Chondrocyte (in vitro differentiated cells): ENCODE measurements at places on chromosomes 7 and 10. TPM values are rescaled to one million over a fixed set of nuclear protein-coding genes. Genes with fewer than 3 reads are reported as not detected.

The C10orf53 gene
- not detected in 3 replicates for total RNA-seq

The PDK4 gene
- total RNA-seq, result 1.9 to 8.6 TPM (median 7.3 TPM) in 3 replicates

The GOLGA7B gene
- 0.12 to 0.27 TPM (median 0.13 TPM) in 3 replicates for total RNA-seq

The MTERF1 gene
- total RNA-seq, result 7.7 to 11.7 TPM (median 8.0 TPM) in 3 replicates

The TES gene
- 157 to 261 TPM (median 247 TPM) in 3 replicates for total RNA-seq

The SLC18A3 gene
- not detected in 3 replicates for total RNA-seq

The TUBAL3 gene
- not detected in 3 replicates for total RNA-seq

The CCDC136 gene
- 7.6 to 8.8 TPM (median 8.5 TPM) in 3 replicates for total RNA-seq

The NPY4R gene
- 0.30 to 0.53 TPM in 2 of 3 replicates, not detected in the other for total RNA-seq

The ANKRD2 gene
- 0.46 to 0.60 TPM (median 0.54 TPM) in 3 replicates for total RNA-seq

The CPEB3 gene
- total RNA-seq, result 1.1 to 1.7 TPM (median 1.2 TPM) in 3 replicates

The NUP205 gene
- 27.0 to 42.1 TPM (median 27.5 TPM) in 3 replicates for total RNA-seq

The MACC1 gene
- not detected in 3 replicates for total RNA-seq

The CAV1 gene
- 230 to 297 TPM (median 296 TPM) in 3 replicates for total RNA-seq

The SLC13A1 gene
- total RNA-seq, result not detected in 3 replicates

The METTL27 gene
- 0.51 to 1.7 TPM (median 0.99 TPM) in 3 replicates for total RNA-seq

The IPMK gene
- total RNA-seq, result 2.9 to 3.3 TPM (median 3.0 TPM) in 3 replicates

The LIPN gene
- not detected in 3 replicates for total RNA-seq

The RSPH10B2 gene
- 0.27 to 0.63 TPM in 2 of 3 replicates, not detected in the other for total RNA-seq

The NACAD gene
- 12.4 to 21.9 TPM (median 19.0 TPM) in 3 replicates for total RNA-seq

The SPDYE5 gene
- total RNA-seq, result not detected in 3 replicates

The HABP2 gene
- total RNA-seq, result not detected in 3 replicates

The SKIDA1 gene
- total RNA-seq, result 1.9 to 3.7 TPM (median 2.0 TPM) in 3 replicates

GRCh38 chr10:126129026-126129425 is 232.7 kb downstream of the FANK1 start:
- no peak for DNase-seq

- no peak for DNase-seq
Measured at GRCh38 chr10:113991091-113991860, 52.4 kb upstream of the ADRB1 start.

- DNase-seq, result no peak
Measured at GRCh38 chr7:141348728-141349127, 202.5 kb upstream of the AGK start.

- DNase-seq, result no peak
Measured at GRCh38 chr7:80347173-80347572, 164.7 kb downstream of the GNAT3 start.

GRCh38 chr7:25282194-25282593 is 53.9 kb upstream of the NPVF start:
- no peak for DNase-seq

- DNase-seq, result no peak
Measured at GRCh38 chr10:71021402-71021801, 133.0 kb upstream of the PCBD1 start.

DNA sequence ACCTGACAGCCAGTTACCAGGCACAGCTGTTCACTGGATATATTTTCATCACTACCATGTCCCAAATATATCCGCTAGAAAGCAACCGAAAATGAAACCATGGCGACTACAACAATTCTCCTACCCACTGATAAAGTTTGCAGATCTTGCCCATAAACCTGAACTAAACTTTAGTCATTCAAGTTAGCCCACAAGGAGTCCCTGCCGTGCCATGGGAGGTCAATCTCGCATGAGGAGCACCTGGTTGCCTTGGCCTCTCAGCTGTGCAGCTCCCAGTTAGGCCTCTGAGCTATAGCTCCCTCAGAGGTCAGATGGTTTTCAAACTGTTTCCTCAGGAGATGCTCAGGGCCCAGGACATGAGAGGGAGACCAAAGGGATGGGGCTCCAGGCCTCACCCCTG is 211.1 kb upstream of the RNF32 start:
- DNase-seq, result no peak

GRCh38 chr10:102396730-102397151 is 1.2 kb downstream of the NFKB2 start:
- DNase-seq, result no peak

DNA sequence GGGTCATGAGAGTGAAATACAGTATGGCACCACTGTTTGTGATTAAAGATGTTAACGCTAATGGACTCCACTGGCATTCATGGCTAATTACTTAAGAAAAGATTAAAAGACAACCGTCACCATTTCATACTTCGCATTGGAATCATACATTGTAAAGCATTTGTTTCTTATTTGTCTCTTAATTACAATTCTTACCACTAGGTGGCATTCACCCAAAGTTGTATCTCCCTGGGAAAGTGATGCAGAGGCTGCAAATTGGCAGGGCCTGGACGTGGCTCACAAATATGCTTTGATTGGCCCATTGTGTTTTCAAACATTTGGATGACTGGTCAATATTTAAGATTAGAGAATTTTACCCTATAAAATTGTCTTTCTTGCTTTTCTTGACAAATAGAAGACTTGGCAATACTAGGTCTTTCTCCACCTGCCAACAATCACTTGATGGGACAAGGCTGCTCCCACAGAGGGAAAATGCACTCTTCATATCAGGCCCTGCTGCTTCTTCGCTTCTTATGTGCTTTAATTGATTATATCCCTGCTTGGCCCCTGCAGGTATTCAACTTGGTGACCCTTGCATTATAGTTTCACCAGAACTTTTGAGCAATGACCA is 72.1 kb upstream of the STARD3NL start:
- DNase-seq, result no peak

GRCh38 chr10:129958629-129959543 is 5.2 kb downstream of the EBF3 start:
- DNase-seq, result no peak

DNA sequence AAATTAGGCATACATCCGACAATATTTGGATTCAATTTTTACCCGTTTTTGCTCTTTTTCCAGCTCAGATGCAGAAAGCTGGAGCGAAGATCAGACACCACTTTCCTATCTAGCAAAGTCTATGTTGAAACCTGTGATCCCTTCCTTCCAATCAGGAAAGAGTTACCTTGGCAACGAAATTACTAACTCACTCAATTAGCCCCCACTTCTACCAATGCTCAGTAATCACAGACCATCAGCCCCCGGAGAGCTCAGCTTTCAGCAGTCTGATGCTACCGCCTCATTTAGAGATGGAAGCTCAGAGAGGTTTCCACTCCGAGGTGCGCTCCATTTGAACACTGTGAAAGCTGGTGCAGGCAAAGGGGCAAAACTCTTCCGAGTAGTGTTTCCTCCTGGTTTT is 6.7 kb downstream of the FRAT1 start:
- DNase-seq, result no peak

GRCh38 chr10:51100221-51100620 is 25.9 kb downstream of the PRKG1 start:
- DNase-seq, result no peak

DNA sequence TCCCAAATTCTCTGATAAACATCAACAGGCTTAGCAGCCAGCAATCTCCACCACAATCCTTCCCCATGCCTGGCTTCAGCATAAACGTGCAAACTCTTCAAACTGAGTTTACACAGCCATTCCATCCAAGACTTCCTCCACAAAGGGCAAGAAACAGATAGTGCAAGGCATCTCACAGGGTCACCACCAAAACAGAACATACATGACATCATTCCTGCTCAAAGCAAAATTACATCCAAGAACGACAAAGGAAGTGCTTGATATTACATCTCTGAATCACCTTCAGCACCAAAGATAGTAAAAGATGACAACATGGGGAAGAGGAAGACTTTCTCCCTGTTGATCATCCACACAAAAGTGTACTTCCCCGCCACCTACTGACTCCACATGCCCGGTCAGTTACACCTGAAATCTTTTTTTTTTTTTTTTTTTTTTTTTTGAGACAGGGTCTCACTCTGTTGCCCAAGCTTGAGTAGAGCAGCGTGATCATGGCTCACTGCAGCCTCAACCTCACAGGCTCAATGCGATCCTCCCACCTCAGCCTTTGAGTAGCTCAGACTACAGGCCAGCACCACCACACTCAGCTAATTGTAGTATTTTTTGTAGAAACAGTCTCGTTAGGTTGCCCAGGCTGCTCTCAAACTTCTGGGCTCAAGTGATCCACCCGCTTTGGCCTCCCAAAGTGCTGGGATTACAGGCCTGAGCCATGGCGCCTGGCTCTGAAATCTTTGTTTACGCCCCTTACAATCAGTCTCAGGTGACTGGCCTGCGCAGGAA is 127.5 kb downstream of the PARD3 start:
- no peak for DNase-seq

DNA sequence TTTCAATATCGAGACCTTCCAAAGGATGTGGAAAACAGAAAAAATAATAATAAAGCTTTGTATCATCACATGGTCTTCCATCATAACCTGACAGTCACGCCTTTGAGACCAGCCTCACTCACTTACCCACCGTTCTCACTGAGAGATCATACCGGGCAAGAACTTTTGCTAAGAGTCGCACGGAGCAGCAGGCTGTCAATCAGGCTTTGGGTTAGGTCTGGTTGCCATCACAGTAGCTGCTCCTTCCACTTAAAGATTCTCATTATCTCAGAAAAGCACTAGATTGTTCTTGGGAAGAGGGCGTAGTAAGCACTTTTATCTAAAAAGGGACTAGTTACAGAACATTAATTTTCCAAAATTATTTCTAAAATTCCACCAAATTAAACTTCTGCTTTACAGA is 2.0 kb downstream of the RELN start:
- no peak for DNase-seq

DNA sequence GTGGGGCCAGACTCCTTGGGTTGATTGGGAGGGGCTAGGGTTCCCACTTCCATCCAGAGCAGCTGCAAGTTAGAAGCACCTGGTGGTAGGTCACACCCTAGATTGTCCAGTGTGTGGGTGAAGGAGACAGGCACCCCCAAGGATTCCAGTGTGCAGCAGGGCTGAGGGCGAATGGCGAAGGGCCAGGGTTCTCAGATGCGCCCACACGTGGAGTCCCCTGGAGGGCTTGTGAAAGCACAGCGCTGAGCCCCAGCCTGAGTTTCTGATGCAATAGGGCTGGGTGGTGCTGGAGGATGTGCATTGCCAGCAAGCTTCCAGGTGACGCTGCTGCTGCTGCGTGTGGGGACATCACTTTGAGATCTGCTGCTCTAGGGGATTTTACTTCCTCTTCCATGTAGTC is 25.4 kb downstream of the TBATA start:
- DNase-seq, result peak; percentile 59

GRCh38 chr7:44051611-44052220 is 7.2 kb downstream of the DBNL start:
- DNase-seq, result peak; percentile 24

DNA sequence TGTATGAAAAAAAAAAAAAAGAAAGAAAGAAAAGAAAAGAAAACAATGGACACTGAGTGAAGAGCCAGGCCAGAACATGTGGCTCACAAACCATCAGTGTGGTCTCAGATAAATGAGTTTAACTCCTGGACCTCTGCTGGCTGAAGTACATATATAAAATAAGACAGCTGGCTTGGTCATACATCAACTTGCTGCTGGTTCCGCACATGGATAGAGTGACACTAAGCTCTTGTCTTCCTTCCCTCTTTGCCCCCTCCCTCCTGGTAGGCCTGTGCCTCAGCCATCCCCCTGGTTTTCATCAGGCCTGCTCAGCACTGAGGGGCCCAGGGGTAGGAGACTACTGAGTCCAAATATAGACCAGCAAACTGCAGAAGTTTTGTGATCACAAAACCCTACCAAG is 58.1 kb upstream of the DGKI start:
- no peak for DNase-seq

GRCh38 chr7:82472966-82473365 is 29.4 kb upstream of the CACNA2D1 start:
- DNase-seq, result no peak

DNA sequence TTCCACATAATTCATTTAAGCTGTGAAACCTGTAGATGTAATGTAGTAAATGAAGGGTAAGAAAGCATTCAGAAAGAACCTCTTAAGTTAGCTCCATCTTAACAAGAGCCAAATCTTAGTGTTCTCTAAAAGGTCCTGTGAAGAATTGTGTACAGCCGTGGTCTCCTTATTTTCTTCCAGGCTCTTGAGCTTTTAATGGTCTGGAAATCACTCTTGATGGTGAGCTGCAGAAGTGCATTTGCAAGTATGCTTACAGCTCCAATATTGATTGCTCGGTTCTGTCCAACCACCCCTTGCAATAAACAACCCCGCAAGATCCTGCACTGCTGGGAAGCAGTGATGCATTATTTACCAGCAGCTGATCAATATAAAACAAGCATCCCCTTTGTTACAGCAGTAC is 690.8 kb upstream of the FZD8 start:
- DNase-seq, result no peak

- no peak for DNase-seq
Measured at GRCh38 chr10:59817773-59818172, 64.5 kb upstream of the MRLN start.

- DNase-seq, result no peak
Measured at GRCh38 chr7:91941450-91941849, 788 bp downstream of the AKAP9 start.

DNA sequence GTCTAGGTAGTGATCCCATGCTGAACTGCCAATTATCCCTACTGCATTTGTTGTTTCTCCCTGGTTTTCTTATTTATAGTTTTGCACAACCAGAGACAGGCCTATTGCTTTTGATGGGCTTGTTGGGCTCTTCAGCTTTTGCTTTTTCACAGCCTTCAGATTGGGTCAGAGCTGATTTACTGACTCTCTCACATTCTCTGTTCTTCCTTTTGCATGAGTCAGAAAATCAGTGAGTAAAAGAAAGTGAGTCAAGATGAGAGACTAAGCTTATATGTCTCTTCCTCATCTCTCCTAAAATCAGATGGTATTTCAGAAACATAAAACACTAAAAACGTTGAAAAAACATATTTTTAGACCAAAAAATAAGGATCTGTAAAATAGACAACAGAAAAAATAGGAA is 1135.4 kb downstream of the XPNPEP1 start:
- DNase-seq, result no peak

DNA sequence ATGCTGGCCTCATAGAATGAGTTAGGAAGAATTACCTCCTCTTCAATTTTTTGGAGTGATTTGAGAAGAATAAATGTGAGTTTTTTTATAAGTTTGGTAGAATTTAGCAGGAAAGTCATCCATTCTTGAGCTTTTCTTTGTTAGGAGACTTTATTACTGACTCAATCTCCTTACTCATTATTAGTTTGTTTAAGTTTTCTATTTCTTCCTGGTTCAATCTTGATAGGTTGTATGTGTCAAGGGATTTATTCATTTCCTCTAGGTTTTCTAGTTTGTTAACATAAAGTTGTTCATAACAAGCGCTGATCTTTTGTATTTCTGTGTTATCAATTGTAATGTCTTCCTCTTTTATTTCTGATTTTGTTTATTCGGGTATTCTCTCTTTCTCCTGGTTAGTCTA is 47.4 kb downstream of the BICC1 start:
- DNase-seq, result no peak

- peak; percentile 75 for DNase-seq
Measured at GRCh38 chr10:124559372-124560132, 97.9 kb downstream of the LHPP start.

- DNase-seq, result no peak
Measured at GRCh38 chr10:26733750-26734568, 36.5 kb downstream of the PDSS1 start.

GRCh38 chr7:104805449-104806317 is 208.3 kb upstream of the KMT2E start:
- no peak for DNase-seq

GRCh38 chr10:6232225-6232807 is 29.6 kb downstream of the PFKFB3 start:
- DNase-seq, result no peak

- no peak for DNase-seq
Measured at GRCh38 chr7:135659159-135659846, 3.0 kb upstream of the STMP1 start.
